ENCODE measurements at places on chromosomes 6 and 20. TPM values are rescaled to one million over a fixed set of nuclear protein-coding genes. Genes with fewer than 3 reads are reported as not detected.

DNA sequence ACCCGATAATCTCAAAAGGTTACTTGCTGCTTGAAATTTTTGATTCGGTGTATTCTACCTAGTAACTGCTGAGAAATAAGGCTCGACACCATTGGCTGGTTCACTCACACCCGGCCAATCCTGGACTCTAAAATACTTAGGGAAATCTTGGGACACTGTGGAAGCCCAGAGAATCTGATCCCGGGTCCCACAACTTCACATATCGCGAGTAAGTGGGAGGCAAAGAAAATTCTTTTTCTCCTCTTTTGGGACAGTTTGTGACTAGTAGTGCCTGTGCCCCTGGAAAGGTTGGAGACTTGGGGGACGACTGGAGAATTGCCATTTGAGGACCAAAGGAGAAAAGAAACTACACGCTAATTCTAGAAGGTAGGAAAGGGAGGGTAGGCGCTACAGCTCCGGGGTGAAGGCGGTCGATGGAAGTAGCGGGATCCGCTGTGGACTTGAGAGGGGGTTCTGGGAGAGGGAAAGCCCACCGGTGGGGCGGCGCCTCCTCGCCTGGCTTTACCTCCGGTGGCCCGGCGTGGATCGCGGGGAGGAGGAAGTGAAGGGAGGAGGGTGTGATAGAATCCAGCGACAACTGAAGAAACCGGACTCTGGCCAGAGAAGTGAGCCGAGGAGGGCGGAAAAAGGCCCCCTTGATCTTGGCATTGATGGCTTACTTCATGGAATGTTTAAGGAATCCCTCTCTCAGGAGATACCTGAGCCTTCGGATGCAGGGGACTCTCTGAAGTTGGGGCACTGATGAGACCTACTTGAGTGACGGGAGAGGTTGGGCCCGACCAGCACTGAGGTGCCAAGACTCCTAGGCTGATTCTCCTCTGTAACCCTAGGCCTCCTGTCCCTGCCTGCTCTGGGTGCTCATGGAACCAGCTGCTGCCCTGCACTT, 18.8 kb upstream of the BTN3A3 start:
- peak; percentile 37 for DNase-seq
- H3K4me1 ChIP-seq: peaks cover 4% of the 10 kb centered on the region
- H3K36me3 ChIP-seq: peaks cover 19% of the 10 kb centered on the region

DNA sequence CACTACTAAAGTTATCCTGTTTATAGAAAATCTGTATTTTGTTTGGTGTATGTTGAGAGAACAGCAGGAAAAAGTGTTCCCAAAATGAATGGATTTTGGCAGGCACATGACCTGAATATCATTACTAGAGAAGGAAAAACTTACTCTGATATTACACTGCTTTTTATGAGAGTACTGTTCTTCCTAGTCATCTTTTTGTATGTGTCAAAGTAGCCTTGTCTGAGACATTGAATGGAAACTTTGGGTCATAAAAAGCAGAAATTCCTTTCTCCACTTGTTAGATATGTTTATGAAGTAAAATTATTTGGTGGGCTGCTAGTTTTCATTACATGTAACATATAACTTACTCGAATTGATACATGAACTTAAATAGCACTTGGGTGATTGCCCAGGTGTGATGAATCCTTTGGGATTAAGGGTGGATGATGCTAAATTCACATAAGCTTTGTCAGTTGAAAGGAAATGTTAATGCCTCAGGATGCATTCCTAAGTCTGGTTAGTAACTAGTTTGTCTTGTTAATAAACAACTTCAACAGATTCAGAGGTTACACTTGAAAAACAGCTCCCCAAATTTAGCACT, 206.7 kb downstream of the CENPW start:
- no peak overlapping the region for H3K27ac ChIP-seq
- no peak overlapping the region for H3K4me3 ChIP-seq
- H3K4me1 ChIP-seq: no peaks in the 10 kb centered on the region
- no peak for DNase-seq
- H3K36me3 ChIP-seq: no peaks in the 10 kb centered on the region

- H3K4me3 ChIP-seq: no peak overlapping the region
- no peaks in the 10 kb centered on the region for H3K27me3 ChIP-seq
- no peak overlapping the region for H3K27ac ChIP-seq
- H3K4me1 ChIP-seq: no peaks in the 10 kb centered on the region
- H3K36me3 ChIP-seq: peaks cover 3% of the 10 kb centered on the region
These were observed 144.1 kb downstream of the SMAP1 start for GRCh38 chr6:70811788-70812187.

DNA sequence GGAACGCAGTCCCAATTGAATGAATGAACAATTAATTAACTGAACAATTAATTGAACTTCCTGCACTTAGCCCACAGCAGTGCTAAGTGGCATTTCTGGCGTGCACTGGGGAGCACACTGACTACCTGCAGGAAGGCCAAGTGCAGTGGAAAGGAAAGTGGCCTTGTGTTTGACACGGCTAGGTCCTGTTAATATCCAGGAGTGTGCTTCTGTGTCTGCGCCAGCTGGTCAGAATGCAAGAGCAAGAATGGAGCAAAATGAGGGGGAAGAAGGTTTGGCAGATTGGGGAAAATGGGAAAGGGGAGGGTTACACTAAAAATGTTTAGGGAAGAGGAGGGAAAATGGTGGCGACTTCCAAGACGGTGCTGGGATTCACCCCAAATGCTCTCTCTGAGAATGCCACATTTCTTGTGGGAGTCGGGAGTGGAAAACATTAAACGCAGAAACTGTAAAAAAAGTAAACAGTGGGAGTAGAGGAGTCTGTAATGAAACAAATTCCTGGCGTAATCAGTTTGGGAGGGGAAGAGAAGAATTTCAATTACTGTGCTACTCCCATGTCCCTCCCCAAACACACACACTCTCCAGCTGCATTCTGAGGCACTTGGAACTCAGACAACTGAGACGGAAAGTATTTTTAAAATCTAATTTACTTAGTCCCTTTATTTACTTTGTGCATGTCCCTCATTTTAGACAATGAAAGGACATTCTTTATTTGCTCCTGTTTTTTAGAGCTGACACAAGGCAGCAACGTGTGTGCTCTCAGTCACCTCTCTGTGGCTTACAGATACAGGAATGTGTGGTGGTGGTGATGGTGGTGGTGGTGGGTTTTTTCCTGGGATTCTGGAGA, 64.1 kb downstream of the CLIC5 start:
- H3K4me1 ChIP-seq: no peaks in the 10 kb centered on the region
- H3K36me3 ChIP-seq: no peaks in the 10 kb centered on the region
- DNase-seq: no peak
- H3K27me3 ChIP-seq: peaks cover 2% of the 10 kb centered on the region
- H3K4me3 ChIP-seq: no peak overlapping the region
- no peak overlapping the region for H3K27ac ChIP-seq

KCNK5 gene
- total RNA-seq: 36.7 TPM

FILIP1 gene
- not detected for total RNA-seq

CST3 gene
- 0.61 TPM for total RNA-seq
